ENCODE measurements at places on chromosomes 12 and 14.

DNA sequence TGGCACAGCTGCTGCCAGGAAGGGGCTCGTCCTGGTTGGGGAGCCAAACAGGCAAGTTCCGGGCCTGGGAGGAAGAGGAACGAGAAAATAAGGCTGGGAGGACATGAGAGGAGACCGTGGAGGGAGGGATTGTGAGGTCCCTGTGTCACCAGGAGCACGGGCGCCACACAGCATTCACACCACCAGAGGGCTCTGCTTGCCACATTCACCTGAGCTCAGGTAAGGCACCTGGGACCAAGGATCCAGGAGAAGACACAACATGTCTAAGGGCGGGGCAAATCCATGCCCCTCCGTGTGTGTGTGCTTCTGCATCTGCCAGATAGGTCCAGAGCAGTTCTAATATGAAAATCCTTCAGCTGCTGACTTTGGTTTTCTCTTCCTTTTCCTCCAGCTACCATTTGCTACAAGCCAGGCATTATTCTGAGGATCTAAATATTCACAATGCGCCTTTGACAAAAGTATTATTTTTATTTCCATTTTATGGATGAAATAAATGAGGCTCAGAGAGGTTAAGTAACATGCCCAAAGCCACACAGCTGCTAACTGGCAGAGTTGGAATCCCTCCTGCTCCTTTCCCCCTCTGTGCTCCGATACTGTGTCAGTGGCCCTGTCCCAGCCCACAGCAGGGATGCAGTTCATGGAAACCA, 14.6 kb downstream of the RAPGEF3 start:
- no peak for DNase-seq

GRCh38 chr12:68240079-68240478, 13.3 kb downstream of the IL22 start:
- DNase-seq, result no peak

DNA sequence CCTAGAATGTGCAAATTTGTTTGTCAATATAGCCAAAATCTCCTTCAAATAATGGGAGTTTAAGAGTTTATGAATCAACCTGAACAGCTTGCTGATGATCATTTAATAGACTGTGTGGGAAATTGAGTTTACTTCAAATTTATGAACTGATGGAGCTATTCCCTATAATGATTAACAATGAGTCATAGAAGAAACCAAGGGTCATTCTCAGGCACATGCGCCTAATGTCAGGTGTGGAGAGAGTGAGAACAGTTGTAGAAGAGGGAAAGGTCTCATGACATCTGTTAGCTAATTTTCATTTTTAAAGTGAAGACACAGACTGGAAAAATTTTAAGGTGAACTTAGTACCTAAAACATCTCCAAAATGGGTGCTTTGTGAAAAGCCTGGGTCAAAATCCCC, 191.8 kb downstream of the BMP4 start:
- no peak for DNase-seq

- no peak for DNase-seq
Observed at GRCh38 chr12:65656891-65657351, 167.4 kb upstream of the HMGA2 start.

GRCh38 chr14:103421556-103421955, 36.3 kb downstream of the MARK3 start:
- no peak for DNase-seq

GRCh38 chr14:105192866-105193731, 12.0 kb upstream of the NUDT14 start:
- no peak for DNase-seq

DNA sequence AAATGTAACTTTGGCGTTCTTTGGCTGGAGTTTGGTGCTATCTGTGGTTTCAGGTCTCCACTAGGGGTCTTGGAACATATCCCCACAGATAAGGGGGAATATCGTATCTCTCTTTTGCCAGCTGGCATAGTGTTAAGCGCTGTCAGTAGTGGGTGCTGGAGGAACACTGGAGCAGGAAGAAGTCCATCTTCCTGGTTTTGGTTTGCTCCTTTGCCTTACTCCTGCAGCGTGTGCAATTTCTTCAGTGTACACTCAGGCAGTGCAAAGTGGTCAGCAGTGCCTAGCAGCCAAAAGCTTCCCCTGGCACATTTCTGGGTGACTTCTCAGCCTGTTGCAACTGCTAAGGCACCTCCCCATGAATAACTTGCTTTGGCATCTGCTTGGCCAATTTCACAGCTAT, 11.7 kb upstream of the RIPK3 start:
- DNase-seq, result peak; percentile 46

GRCh38 chr14:102541771-102542170, 32.2 kb upstream of the ANKRD9 start:
- no peak for DNase-seq

DNA sequence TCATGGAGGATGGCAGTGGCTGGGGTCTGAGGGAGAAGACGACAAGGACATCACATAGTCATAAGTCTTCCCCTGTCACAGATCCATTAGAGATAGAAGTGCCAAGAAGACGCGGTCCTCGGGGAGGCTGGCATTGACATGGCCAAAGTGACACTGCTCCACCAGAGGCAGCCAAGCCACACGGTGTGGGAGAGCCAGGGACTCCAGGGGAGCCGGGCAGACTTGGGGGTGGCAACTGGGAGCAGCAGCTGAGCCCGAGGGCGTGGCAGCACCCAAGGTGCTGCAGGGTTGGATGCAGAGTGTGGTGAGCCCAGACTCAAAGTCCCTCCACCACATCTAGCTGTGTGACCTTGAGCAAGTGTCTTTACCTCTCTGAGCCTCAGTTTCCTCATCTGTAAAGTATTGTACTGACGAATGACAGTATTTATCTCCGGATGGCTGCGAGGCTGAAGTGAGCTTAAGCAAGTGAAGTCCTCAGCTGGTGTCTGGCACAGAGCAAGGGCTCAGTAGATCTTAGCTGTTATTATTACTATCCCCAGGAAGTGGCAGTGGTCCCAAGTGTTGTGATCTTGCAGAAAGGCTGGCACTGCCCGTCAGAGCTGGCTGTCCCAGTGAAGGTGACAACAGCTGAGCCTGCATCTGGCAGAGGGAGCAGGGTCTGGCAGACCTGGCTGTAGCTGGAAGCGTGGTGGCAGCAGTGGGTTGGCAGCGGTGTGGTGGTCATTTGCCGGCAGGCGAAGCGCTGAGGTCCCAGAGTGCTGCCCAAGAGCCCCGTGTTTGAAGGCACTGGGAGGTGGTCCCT, 54.9 kb downstream of the ZNF664 start:
- DNase-seq, result no peak

DNA sequence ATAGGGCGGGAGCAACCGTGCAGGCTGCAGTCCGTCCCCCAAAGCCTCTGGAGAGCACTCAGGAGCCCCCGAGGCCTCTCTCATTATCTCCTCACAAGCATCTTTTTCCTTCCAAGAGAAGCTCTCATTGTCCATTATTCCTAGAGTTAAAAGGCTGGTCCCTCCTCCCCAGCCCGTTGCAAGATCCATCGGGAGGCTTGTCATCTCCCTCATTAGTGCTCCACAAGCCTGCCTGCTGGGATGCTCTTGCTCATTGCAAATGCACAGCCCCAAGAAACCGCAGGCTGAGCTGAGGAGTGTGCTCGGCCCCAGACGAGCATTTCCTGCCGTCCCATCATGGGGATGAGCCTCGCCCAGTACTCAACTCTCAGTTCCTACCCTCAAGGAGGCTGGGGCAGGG, 23.3 kb downstream of the NUAK1 start:
- no peak for DNase-seq

DNA sequence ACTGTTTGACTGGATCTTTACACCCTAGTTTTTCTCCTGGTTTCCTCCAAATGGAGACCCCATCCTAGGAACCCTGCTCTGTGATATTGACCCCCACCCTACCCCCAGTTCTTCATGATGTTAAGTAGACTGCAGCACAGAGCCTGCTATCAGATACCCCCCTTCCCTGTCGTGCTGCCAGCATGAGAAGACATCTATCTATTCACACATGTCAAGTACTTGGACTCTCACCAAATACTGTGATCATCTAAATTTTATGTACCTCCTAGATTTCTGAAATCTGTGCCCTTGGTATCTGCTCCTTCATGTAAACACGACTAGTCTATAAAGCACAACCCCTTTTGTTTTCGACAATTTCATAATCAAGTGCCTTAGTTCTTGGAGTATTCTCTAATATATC, 38.9 kb downstream of the FERMT2 start:
- DNase-seq, result no peak

GRCh38 chr12:67877727-67878126, 111.5 kb upstream of the IFNG-AS1 start:
- DNase-seq, result no peak
